ENCODE measurements at places on chromosomes 16 and 17. TPM values are rescaled to one million over a fixed set of nuclear protein-coding genes. Genes with fewer than 3 reads are reported as not detected.
A peak's percentile ranks its signal among the peaks of the same experiment; 100 is the strongest.

DNA sequence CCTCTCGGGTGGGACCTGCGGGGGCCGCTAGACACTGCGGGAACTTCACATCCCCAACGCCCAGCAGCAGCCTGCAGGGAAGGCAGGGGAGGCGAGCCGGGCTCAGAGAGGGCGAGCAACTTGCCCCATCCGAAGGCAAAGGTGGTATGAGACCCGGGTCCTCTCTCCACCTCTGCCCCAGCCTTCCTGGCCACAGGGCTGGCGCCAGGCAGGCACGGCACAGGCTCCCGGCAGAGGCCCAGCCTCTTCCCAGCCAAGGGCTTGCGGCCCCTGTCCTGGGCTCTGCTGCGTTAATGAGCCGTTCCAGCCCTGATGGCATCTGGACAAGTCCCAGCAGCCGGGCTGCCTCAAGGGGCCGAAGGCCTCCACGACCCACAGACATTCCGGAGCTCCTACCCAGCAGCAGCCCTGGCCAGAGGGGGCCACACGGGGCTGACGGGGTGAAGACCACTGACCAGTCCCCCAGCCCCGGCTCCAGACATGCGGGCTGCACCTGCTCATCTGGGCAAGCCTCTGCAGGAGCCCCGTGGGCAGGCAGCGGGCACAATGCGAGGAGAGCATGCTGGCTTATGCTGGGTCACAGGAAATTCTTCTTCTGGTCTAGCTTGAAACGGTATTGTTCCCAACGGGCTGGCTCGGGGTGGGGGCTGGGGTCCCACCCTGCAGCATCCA, 1.2 kb upstream of the HS3ST6 start:
- no peak overlapping the region for H3K4me3 ChIP-seq
- H3K36me3 ChIP-seq = no peaks in the 10 kb centered on the region
- H3K4me1 ChIP-seq = peaks cover 16% of the 10 kb centered on the region
- H3K27ac ChIP-seq = no peak overlapping the region
- no peak for DNase-seq

- H3K4me3 ChIP-seq = no peak overlapping the region
- H3K27me3 ChIP-seq = no peaks in the 10 kb centered on the region
- DNase-seq = no peak
- H3K27ac ChIP-seq = no peak overlapping the region
- H3K4me1 ChIP-seq = no peaks in the 10 kb centered on the region
- H3K36me3 ChIP-seq = no peaks in the 10 kb centered on the region
Observed at GRCh38 chr17:50800196-50800700, 32.9 kb upstream of the ANKRD40CL start.

DNA sequence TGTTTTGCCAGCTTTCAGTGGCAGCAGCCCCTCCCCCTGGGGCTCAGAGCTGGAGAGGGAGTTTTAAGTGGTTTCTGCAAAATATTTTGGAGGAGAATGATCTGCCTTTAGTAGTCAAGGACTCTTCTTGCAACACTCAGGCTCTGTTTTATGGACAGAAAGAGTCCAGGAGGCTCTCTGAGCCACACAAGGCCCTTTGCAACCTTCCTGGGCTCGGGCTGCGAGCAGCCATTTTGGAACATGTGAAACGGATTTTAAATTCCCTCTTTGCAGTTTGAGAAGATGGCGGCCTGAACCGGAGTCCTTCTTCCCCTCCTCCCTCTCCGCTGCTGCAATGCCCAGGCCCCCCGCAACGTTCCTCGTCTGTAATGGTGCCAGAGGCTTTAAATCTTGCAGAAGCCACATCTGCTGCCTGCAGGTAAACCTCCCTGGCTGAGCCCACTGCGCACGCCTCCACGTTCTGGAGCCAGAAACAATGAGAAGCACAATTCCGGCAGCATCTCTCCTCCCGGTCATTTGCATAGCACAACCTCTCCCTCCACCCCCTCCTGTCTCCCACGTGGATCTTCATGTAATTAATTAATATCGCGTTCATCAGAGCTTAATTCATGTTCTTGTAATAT, 386.1 kb downstream of the SEC14L1 start:
- no peaks in the 10 kb centered on the region for H3K4me1 ChIP-seq
- H3K27me3 ChIP-seq = no peaks in the 10 kb centered on the region
- no peak for DNase-seq
- H3K27ac ChIP-seq = no peak overlapping the region
- no peaks in the 10 kb centered on the region for H3K36me3 ChIP-seq
- no peak overlapping the region for H3K4me3 ChIP-seq

TMEM100 gene
- not detected for total RNA-seq

TBC1D3 gene
- total RNA-seq = not detected

DNA sequence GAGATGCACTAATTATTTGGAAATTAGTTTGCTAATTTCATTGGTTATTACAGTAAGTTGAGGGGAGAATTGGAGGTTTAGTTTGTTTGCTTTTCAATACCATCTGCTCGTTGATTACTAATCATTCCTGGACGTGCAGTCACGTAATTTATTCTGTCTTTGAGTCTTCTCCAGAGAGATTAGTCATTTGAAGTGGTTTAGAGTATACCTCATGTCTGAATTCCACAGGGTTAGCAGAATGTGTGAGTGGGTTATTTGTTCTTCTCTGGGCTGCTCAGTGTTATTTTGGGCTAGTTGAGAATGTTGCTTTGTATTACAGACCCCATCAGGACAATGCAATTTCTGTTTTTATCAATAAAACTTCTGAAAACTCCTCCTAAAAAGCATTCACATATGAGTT, 265.0 kb downstream of the RBFOX1 start:
- no peaks in the 10 kb centered on the region for H3K4me1 ChIP-seq
- no peak for DNase-seq
- no peaks in the 10 kb centered on the region for H3K36me3 ChIP-seq
- H3K27me3 ChIP-seq = peaks cover 8% of the 10 kb centered on the region
- H3K27ac ChIP-seq = no peak overlapping the region
- H3K4me3 ChIP-seq = no peak overlapping the region

DNA sequence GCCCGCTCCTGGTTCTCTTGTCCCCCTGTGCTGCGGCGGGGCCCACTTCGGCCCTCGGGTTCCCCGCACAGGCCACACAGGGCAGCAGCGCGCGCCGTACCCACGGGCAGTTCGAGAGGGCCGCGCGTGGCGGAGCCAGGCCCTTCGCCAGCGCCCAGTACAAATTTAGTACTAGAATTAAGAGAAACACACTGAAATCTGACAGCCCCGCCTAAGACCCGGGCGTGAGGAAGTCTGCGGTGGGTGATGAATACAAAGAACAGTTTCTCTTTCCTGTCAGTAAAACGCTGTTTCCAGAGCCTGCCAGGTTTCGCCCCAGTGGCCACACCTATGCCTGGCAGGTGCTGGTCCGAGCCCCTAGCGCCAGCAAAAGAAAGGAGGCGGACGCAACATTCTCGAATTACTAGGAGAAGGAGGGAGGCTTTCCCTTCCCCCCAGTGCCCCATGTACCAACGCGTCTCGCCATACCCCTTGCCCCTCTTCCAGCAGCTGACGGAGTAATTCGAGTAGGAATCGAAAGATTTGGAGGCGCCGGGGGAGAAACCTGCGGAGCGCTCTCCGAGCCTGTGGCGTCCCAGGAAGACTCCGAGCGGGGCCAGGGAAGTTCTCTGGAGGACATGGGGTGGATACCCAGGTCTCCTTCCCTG, 591 bp upstream of the SLFN5 start:
- peak overlapping the region; percentile 86 for H3K4me3 ChIP-seq
- H3K27me3 ChIP-seq = peaks cover 4% of the 10 kb centered on the region
- peak; percentile 74 for DNase-seq
- H3K36me3 ChIP-seq = no peaks in the 10 kb centered on the region
- peak overlapping the region; percentile 99 for H3K27ac ChIP-seq

- H3K4me3 ChIP-seq = no peak overlapping the region
- DNase-seq = no peak
- H3K27ac ChIP-seq = no peak overlapping the region
- no peaks in the 10 kb centered on the region for H3K27me3 ChIP-seq
- H3K36me3 ChIP-seq = no peaks in the 10 kb centered on the region
Observed at GRCh38 chr17:80880648-80880985, 111.0 kb upstream of the CHMP6 start.

MYOCD gene
- total RNA-seq = not detected

- H3K4me1 ChIP-seq = peaks cover 8% of the 10 kb centered on the region
- H3K27me3 ChIP-seq = no peaks in the 10 kb centered on the region
- no peak for DNase-seq
- H3K36me3 ChIP-seq = no peaks in the 10 kb centered on the region
Observed at GRCh38 chr17:19630661-19631060, 17.9 kb upstream of the ALDH3A2 start.

DNA sequence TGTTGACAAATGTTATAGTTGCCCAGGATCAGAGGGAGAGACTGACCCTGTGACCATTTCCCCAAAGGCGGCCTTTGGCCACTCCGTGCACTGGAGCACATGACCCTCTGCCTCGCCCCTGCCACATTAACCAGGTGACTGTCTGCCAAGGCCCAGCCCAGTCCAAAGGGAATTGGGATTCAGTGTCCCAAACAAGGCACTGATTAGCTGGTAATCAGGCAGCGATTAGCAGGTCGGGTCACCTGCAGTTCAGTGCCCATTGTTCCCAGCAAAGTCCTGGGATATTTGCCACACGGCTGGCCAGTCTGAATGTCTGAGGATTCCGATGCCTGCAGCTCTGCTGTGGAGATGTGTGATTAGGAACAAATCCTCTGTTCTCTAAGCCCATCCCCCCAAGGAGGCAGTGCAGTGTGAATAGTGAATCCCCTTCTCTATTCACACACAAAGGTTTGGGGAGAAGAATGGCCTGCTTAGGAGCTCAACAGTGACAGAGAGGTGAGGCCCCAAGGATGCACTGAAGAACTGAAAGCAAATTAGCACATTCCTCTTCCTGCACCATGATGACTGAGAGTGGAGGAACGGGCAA, 123.1 kb upstream of the MAF start:
- no peak for DNase-seq
- H3K4me3 ChIP-seq = no peak overlapping the region
- no peaks in the 10 kb centered on the region for H3K36me3 ChIP-seq
- no peak overlapping the region for H3K27ac ChIP-seq

TMEM114 gene
- not detected for total RNA-seq

- H3K27me3 ChIP-seq = peaks cover 23% of the 10 kb centered on the region
- no peaks in the 10 kb centered on the region for H3K36me3 ChIP-seq
- H3K27ac ChIP-seq = no peak overlapping the region
- no peak overlapping the region for H3K4me3 ChIP-seq
- H3K4me1 ChIP-seq = no peaks in the 10 kb centered on the region
Observed at GRCh38 chr17:32910769-32911168, 17.2 kb upstream of the TMEM98 start.

Data from PC-9 (cell line).